ENCODE measurements at places on chromosomes 11 and 22.

- DNase-seq = no peak
These were observed 2.1 kb upstream of the KIAA0930 start for GRCh38 chr22:45242778-45243191.

DNA sequence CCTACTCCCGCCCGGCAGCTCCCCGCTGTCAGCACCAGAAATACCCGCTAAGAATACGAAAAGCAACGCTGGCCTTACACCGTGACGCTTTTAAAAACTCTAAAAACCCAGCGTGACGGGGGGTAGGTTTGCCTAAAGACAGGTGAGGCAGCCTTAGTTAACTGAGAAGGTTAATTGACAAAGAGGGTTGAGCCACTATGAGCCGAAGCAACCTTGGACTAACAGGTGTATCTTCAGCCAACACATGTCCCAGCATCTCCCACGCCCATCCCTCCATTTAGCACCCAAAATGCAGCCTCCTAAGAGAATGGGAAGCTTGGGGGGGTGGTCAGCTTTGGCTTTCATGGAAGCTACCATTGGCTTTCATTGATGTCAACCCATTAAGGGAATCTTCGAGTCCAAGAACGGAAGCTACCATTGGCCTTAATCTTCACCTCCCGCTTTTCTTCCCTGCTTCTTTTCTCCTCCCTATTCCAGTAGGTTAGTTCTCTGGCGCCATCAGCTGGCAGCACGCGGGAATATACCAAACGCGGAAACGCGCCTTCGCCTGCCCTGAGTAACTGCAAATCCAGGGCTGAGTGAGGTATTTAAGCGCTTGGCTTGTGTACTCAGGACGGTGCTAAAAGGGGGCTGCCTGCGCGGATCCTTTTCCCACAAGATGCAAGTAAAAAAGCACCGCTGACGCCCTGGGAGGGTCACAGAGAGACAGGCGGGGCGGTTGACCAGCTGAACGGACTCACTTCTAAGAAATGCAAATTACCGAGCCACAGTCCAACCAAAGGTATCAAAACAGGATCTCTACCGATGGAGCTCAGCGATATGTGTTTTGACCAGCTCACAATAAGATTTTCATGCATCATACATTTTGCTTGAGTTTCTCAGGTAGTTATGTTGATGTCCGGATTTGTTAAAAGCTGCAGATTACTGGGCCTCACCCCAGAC lies 38.5 kb upstream of the GLYATL1 start:
- no peak for DNase-seq

DNA sequence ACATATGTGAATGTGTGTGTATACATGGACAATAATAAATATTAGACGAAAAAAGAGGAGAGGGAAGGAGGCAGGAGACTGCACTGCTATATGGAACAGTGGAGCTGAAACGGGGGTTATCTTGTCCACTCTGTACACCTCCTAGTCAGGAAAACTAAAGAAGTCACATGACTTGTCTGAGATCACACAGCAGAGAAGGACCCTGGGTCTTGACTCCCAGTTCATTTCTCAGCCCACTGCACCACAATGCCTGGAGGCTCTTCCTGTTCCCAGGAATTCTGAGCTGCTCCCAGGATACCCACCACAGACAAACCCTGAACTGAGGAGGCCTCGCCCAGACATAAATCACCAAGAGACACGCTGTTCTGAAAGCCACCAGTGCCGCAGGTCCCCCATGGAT lies 349.6 kb downstream of the CTTN start:
- no peak for DNase-seq

- no peak for DNase-seq
These were observed 50.2 kb downstream of the MYH9 start for GRCh38 chr22:36337365-36338130.

GRCh38 chr22:23836281-23836680 lies 2.5 kb downstream of the DERL3 start:
- no peak for DNase-seq

DNA sequence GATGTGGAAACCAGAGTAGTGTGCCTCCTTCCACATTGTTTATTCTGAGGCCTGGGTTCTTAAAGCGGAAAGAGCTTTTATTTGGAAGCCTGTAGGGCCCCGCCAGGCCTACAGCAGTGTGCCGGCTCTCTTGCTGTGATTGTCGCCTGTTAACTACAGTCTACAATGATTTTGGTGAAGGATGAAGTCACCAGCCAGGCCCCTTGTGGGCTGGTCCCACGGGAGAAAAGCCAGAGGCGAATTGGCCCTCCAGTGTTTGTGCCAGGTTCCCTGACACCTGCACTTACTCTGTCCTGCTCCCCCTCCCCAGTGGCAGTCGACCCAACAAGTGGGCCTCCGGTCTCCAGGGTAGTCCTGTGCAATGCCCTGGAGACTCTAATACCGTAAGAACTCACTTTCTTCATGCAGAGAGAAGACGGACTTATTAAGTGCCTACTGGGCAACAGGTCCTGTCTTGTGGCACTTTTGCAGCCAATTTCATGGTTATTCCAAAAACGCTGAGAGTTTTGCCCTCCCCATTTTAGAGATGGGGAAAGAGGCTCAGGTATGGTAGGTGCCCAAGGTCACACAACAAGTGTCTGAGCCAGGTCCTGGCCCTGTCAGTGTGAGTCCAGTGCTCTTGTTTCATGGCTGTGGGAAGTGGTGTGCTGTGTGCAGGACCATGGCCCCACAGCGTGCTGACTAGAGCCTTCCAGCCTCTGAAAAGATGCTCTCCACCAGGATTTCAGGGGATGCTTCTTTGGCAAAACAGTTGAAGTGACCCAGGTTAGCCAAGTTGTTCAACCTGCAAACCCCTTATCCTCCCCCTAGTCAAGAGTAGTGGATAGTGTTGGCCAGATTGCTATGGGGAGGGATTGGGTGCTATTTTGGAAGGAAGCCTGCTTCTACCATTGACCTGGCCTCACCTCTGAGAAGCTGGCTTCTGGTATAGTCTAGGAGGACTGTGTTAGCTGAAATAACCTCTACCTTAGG lies 1.4 kb downstream of the MICAL2 start:
- no peak for DNase-seq

DNA sequence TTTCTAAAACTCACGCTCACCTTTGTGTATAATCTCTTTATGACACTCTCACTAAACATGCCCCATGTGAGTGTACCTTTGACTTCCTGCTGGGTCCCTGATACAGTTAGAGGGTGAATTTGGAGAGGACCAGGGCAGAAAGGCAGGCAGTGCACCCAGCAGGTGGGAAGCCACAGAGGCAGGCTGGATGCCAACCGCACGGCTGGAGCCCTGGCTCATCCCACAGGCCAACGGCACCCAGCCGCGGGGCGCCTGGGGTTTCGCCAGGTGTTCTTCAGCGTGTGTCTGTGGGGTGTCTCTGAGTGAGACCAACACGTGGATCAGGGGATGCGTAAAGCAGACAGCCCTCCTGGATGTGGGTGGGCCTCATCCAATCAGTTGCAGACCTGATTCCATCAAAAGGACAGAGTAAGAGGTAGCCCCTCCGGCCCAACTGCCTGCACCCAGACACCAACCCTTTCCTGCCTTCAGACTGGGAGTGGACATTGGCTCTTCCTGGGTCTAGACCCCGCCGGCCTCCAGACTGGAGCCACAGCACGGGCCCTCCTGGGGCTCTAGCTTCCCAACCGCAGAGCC lies 51.6 kb downstream of the DHCR7 start:
- no peak for DNase-seq
